Activated naive CD4-positive, alpha-beta T cell treated with Interleukin-2 at 50 U/mL for 16 hours (primary cell): ENCODE measurements at places on chromosomes 4 and X.

DNA sequence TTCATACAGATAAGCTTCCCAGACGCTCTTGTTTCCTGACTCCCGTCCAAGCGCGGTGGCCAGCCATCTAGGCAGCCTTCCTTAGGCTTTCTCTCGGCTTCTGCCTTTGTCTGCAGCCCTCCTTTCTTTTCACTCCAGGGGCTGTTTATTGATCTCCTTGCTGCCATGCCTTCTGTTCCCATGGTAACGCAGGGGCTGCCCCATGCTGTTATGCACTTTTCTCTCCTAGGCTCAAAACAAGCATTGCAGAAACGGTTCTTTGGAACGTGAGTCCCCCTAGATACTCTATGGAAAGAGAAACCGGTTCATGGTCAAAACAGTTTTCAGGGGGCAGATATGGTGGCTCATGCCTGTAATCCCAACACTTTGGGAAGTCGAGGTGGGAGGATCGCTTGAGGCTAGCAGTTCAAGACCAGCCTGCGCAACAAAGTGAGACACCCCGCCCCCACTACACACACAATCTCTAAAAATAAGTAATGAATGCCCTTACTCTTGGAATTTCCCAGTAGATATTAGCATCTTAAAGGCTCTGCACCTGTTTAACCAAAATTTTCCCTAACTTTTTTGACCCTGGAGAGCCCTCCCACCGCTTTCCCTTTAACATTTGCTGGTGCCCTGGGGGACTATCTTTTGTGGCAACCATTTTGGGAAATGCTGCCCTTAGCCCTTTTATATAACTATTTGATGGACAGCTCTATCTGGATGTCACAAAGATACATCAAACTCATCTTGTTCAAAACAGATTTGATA is 53.9 kb upstream of the ZNF157 start:
- DNase-seq = no peak

GRCh38 chr4:55318175-55319129 is 27.6 kb upstream of the SRD5A3 start:
- peak; percentile 12 for DNase-seq

DNA sequence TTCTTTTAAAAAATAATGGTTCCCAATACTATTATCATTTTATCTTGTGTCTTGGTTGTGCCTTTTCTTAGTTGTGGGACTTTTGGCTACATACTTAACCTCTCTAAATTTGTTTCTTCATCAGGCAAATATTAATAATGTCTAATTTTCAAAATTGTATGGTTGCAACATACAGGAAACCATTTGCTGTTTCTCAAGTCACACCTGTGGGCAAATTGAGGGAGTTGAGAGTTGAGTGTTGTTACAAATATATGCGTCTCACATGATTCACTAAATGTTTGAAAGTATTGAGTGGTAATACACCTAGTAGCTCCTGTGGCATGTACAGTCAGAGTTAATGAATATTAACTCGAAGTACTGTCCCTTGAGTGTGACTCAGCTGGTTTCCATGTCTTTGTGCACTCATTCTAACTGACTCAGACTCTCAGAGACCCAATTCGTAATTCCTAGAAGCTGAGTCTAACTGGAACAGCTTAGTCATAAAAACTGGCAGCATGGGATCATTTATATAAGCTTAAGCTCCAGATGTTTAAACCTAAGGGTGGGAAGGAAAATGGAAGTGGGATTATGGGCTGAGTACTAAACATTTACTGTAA is 802.4 kb downstream of the TRIML1 start:
- DNase-seq = no peak

DNA sequence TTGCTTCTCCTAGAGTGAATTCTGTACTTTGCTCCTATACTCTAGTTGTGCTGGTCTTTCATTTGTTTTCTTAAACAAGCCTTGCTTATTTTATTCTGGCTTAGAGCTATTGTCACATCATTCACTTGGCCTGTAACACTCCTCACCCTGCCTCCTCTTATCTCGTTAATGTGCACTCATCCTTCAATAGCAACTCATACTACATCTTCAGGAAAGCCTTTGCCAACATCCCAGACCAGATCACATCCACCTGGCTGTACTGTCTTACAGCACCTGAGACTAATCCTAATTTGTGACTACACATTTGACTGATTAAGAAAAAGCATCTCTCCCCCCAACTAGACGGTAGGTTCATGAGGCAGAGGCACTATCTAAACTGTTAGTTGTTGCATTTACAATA is 80.8 kb downstream of the SLC7A11 start:
- DNase-seq = no peak

DNA sequence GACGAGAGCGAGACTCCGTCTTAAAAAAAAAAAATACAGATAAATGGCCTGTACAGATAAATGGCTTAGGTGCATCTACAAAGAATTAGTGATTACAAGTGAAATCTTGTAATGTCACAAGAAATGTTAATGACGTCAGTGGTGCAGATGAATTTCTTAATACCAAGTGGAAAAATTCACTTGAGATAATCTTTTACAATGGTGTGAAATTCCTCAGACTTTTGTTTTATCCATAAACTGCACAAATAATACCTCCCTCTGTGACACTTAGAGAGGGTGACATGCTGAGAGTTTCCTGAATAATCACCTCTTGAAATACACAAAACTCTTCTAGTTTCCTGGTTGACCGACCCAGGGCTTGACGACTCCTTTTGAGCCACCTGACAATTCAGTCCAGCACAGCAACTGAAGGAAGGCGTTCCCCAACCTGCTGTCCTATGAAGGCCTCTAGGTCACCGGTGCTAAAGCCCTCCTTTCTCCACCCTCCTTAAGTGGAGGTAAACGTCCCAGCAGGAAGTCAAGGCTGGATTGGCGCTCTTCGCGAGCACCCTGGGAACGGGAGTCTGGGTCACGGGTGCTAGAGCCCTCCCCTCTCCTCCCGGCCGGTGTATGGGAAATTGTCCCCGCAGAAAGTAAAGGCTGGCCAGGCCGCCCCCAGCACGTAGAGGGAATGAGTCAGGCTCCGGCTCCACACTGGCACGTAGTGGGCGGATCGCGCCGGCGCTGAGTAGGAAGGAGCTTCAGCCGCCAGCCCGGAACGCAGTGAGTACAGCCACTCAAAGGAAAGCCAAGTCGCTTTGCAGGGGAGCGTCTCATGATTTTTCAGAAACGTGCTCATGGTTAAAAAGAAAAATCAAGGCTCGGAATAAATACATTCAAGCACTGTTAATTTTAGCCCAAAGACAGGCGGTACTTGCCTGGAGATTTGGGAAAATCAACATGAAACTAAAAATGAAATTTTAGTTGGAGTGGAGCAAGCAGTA is at the start of gene TMEM144:
TSS of gene TMEM144 (plus strand) at position 662 of the 983 bp plus-strand sequence. CDS start 2,182 bp downstream, outside the sequence.
- peak; percentile 8 for DNase-seq

DNA sequence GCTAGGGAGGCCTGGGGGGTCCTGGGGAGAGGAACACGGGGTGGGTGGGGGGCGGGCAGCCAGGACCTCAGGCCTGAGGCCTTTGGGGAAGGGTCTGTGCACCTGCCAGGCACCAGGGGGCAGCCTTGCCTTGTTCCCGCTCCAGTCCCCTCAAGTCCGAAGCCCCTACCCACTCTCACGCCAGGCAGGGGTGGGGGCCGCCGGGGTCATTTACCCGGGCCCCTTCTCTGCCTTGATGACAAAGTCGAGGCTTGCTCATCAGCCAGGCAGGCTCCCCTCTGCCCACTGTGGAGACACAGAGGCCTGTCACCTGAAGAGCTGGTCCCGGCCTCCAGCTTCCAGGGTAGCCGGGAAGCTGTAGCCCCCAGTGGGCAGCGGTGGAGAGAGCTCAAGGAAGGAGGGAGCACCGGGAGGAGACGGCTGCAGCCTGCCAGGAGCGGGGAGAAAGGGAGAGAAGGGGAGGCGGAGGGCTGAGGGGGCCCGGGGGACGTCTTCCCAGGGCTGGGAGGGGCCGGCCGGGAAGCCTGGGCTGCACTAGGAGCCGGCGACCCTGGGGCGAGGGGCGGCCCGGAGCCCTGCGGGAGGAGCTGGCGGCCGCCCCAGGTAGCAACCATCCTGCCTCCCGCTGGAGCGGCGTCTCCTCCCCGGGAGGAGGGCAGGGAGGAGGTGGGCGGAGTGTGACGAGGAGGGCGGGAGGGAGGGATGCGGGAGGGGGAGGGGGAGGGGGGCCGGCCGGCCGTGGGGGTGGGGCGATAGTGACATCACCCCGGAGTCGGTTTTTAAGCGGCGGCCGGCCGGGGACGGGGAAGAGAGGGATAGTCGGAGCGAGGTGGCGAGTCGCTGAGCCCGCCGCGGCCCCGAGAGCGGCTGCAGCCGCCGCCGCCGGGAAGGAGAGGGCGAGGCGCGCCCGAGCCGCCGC is at the start of gene SLC6A8:
TSS of gene SLC6A8 (plus strand) at position 806 of the 919 bp plus-strand sequence. CDS start 649 bp downstream, outside the sequence.
- DNase-seq = peak; percentile 25

DNA sequence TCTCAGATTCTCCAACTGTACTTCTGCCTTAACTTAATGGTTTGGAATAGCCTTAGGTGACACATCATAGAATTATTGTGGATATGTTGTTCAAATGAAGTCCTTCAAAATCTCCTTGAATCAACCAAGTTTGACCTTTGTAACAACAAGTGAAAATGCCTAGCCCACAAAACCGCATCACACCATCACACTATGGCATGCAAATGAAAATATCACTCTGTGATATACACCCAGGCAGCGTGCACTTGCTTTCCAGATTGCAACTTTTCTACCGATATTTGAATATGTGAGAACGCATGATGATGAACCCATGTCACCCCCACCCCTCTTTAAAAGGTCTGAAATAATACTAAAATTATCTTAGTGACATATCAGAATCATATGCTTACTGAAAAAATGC is 656.7 kb downstream of the GABRG1 start:
- DNase-seq = no peak

GRCh38 chr4:76787898-76788297 is 110.0 kb downstream of the SOWAHB start:
- no peak for DNase-seq

DNA sequence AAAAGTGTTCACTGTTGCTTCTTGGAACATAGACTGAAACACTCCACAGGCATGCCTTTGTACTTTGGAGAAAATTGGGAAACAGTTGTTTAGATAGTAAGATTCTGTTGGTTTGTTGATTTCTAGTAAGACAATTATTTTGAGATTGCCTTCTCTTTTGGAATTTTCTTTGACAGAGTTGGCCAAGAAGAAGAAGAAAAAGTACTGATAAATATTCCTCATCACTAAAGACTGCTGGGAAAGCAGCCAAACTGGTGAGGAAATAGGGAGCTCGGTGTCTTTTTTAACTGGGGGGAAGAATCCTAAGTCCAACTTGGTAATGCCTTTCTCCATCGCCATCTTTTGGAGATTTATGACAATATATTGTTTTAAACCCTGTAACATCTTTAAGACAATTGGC is 370.7 kb downstream of the GPAT3 start:
- DNase-seq = no peak

DNA sequence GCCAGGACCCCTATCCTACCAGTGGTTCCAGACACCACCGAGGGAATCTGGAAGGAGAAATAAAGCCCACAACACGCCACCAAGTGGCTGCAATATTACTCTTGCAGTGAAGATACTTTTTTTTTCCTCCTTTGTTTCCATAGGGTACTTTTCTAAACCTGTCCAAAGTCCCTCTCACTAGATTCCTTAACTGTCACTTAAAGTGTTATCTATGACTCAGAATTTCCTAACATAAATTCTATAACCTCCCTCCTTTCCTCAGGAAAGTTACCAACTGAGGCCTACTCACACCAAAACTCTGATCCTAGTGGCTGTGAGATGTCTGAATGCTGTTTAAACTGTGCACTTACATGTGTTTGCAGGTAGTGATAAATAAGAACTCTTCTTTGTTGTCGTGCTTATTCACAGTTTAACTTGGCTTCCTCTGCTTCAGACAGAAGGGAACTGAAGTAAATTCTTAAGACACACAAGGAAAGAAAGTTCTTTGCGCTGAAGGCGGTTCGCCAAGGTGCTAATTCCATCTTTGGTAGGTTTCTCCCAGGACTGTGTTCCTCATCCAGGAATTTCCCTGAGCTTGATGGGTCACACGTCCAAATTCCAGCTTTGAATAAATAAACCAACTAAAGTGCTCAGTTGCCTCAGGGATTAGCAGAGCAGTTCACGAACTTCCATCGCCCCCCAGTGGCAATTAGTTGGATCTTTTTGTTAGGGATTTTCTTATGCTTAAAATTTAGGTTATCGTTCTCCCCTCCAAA is 10.7 kb upstream of the HCCS start:
- DNase-seq = no peak

GRCh38 chrX:71070531-71070930 is 2.4 kb upstream of the SNX12 start:
- DNase-seq = no peak

DNA sequence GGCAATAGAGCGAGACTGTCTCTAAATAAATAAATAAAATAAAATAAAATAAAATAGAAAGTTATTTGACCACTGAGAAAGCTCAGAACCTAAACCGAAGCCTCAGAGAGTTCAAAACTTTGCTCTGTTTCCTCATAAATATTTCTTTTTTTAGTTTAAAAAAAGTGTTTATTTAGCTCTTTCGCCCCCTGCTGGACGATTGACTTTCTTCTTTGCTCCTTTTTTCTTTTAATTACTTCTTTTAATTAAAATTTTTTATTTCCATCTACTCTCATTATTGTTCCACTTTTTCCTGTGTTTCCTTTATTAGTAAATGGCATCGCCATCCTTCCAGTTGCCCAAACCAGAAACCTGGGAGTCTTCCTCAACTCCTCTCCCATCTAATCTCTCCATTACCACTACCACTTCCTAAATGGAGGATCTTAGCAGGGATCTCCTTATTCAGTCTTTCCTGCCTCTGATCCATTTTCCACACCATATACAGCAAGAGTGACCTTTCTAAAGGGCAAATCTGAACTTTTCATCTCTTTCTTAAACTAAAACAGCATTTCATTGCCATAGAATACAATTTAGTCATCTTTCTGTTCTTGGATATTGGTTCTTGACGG is 728 bp upstream of the IL13RA2 start:
- DNase-seq = no peak

DNA sequence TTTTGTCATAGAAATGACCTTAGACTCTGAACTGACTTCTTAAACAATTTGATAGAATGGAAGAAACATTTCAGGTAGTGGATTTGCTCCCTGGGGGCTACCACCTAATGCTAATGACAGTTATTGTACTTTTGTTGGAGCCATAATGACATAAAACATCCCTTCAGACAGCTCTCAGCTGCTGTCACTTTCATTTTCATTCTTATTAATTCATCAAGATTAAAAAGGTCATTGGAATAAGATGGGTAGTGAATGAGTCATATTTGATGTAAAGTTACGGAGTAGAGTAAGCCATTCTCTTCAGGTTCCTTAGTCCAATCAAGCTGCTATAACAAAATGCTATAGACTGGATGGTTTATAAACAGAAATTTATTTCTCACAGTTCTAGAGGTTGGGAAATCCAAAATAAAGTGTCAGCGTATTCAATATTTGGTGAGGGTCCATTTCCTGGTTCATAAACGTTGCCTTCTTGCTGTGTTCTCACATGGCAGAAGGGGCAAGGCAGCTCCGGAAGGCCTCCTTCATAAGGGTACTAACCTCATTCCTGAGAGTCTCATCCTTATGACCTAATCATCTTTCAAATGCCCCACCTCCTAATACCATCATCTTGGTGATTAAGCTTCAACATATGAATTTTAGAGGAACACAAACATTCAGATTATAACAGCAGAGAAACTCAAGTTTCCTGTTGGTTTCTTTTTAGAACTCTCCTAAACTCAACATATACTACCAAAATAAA is 268.5 kb downstream of the ARAP2 start:
- no peak for DNase-seq

- no peak for DNase-seq
Observed at GRCh38 chr4:155526452-155527169, 140.0 kb upstream of the GUCY1A1 start.
